ENCODE measurements at places on chromosomes 5 and 9.

DNA sequence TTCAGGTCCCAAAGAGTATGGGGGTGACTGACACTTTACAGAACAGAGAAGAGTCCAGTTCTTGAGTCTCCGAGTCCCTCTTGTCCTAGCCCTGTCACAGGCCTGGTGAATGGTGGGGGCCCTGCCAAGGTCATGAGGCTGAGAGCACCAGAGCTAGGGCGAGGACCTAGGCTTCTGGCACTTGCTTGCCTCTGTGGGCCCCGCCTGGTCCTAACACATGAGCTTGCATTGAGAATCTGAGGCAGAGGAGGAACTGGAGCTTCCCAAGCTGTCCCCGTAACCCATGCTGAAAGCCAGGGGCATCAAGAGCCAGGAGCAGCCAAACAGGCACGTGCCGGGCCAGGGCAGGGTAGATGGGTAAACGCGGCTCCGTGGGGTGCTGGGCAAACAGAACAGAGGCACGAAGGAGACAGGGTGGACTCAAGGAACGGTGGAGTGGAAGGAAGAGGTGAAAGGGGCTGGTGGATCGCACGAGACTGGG is 41.3 kb downstream of the JADE2 start:
- no peak for DNase-seq

GRCh38 chr9:132293145-132293721 is 61.6 kb downstream of the SETX start:
- no peak for DNase-seq

DNA sequence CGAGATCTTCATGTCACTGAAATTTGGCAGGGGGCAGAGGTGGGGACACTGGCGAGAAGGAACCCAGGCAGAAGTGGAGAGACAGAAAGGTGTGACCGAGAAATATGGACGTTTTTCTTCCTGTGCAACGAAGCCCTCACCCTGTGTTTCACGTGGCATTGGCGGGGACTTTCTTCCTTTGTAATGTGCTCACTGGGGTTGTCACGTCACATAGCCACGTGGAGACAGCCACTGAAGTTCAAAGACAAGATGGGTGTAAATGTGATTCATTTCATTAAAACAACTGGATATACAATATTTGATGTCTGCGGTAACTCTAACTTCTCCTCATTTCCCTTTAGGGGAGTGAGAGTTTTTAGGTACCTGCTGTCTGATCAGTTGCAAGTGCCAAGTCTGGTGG is 225.7 kb downstream of the FSTL4 start:
- no peak for DNase-seq

- DNase-seq, result no peak
Observed at GRCh38 chr5:33901156-33901555, 9.4 kb upstream of the ADAMTS12 start.

- DNase-seq, result no peak
Observed at GRCh38 chr5:32794086-32794485, 83.0 kb downstream of the NPR3 start.

DNA sequence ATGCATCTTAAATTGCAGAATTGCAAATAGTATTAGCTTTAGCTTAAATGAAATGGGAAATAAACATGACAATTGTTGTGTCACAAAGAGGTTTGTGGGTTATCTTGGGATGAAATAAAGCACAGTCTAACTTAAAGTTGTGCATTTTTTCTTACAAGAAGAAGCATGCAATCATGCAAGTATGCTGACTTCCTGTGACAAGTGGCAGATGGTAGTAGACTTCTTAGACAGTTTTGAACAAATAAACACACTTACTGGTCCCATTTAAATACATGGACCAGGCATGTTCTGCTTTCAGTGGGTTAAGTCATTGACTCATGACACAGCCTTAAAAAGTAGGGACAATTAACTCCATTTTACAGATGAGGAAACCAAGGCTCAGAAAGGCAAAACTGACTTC is 15.9 kb upstream of the C5orf63 start:
- no peak for DNase-seq

- DNase-seq, result no peak
Observed at GRCh38 chr5:15959370-15960164, 220.0 kb downstream of the MARCHF11 start.

- DNase-seq, result no peak
Observed at GRCh38 chr5:107388141-107388861, 282.4 kb downstream of the EFNA5 start.

- DNase-seq, result no peak
Observed at GRCh38 chr9:33818847-33819500, 2.0 kb downstream of the UBE2R2 start.

DNA sequence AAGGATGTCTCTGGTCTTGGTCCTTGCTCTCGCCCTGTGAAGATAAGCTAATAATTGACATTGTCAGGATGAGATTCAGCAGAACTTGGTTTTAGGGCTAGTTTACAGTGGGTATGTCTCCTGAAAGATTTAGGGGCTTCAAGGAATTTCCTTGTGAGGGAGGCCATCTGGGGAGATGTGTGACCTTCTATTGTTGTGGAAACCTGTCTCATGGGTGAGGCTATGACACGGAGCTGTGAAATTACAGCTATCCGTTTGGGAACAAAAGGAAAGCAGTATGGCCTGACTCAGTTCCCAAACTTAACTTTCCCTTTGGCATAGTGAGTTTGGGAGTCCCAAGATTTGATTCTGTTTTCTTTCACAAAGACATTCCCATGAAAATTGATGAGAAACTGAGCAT is 142.0 kb downstream of the PARP8 start:
- no peak for DNase-seq

- no peak for DNase-seq
Observed at GRCh38 chr5:173180331-173180730, 36.0 kb downstream of the BNIP1 start.

GRCh38 chr9:3244963-3245653 is 280.7 kb downstream of the RFX3 start:
- DNase-seq, result no peak

- no peak for DNase-seq
Observed at GRCh38 chr9:755454-756381, 85.8 kb upstream of the DMRT1 start.

DNA sequence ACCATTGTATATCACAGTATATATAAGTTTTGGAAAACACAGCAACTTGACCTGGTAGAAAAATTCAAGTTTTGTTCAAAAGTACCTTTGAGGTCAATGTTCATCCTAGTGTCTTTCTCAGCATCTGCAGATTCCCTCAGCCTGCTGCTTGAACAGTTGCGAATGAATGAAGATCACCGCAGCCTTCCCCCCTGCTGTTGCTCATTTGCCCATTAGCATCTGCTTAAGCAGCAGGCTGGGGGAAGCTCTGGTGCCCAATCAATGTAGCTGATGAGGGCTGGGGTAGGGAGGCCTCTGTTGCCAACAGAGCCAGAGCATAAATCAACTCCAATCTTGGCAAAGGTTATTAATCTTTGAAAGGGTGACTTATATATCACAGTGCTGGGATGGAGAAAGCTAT is 586.5 kb upstream of the PTPRD start:
- no peak for DNase-seq
